ENCODE measurements at places on chromosomes 2 and 18.

- no peak for DNase-seq
These were observed 83.5 kb downstream of the NCKAP1 start for GRCh38 chr2:182954789-182955188.

DNA sequence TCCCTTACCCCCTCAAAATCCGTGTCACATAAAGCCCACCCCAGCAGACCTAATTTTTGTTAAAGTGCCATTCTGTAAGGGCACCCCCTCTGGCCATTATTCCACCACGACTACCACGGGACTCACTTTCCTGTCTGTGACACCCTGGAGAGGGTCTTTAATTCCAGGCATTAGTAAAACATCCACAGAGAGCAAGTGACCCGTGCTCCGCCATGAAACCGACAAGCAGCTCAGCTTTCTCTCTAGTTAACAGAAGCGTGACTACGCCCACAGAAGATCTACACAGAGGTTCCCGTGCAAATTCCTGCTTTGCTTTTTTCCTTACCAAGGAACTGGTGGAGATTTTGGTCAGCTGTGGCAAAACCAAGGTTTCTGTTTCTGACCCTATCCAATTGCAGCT is 4.4 kb downstream of the SIGLEC15 start:
- no peak for DNase-seq

- DNase-seq, result no peak
These were observed 3.5 kb upstream of the APOB start for GRCh38 chr2:21047141-21048009.

GRCh38 chr2:112814278-112814677 is 22.3 kb downstream of the IL1B start:
- no peak for DNase-seq

GRCh38 chr2:197297772-197298318 is 12.7 kb downstream of the ANKRD44 start:
- DNase-seq, result no peak

DNA sequence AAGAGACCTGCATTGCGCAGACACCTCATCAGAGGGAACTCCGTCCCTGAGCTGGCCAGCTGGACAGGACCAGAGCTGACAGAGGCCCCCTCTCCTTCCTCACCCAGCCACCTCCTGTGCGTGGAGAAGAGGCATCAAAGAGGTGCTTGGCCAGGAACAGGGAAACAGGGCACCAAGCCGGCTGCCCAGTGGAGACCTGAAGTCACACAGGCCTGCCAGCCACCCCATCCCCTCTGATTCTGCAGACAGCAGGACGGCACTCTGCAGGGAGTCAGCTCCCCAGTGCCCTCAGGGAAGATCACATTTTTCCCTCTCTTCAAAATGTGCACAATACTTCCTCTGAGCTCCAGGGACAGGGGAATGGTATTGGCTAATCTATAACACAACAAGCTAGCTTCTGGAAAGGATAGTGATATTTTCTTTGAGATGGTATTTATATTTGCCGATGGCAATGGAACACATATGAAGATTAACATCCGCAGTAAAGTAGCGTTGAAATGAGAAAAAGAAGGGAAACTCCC is 30.5 kb downstream of the SLC1A4 start:
- no peak for DNase-seq

GRCh38 chr2:29517413-29517812 is 402.2 kb downstream of the CLIP4 start:
- no peak for DNase-seq
